ENCODE measurements at places on chromosomes 4 and X.

DNA sequence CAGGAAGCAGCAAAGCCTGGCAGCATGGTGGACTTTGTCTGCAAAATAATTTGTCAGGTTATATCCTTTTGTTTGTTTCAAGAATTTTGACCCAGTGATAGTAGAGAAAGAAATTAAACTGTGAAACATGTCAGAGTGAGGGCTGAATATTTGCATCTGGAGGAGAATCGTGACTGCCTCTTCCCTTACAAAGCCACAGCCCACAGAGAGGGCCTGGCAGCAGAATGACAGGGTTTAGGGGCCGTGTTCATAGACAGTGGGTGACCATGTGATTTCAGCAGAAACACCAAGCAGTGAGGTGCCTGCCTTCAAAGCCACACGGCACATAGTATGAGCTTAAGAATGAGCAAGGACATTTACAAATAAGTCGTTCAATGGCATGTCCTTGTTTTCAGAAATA is 24.4 kb upstream of the PLAC8 start:
- no peak for DNase-seq

GRCh38 chrX:54288277-54288676 is 69.6 kb downstream of the WNK3 start:
- no peak for DNase-seq

DNA sequence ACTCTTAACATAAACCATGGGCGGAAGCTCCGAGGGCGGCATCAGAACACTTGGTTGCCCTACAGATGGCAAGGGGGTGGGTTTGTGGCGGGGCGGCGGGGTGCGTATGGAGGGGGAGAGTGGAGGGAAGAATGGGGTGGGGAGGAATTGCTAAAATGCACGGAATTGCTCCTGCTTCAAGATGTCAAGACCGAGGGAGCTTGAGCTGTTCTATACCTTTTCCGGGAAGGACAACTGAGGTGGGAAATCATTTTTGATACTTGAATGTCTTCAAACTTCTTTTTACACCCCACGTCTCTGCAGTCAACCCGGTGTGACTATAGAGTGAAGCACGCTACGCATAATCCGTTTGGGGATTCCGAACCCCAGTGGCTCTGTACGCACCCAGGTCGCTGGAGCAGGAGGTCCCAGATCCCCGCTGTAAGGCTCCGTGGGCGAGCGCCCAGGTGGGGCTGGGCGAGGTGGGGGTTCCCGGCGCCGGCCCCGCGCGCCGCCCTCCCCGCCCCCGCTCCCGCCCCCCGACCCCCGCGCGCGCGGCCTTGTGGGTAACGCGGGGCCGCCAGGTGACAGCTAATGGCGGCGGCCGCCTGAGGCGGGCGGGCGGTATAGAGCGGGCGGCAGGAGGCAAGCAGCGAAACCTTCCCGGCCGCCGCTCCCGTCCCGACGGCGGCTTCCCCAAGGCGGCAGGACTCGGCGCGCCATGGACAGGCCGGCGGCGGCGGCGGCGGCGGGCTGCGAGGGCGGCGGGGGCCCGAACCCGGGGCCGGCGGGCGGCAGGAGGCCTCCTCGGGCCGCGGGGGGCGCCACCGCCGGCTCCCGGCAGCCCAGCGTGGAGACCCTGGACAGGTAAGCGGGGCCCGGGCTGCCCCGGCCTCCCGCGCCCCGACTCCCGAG is at the start of gene MTMR1:
Gene MTMR1 (plus strand): TSS at position 566 of the 894 bp plus-strand sequence. CDS start 135 bp downstream, at position 701.
- peak; percentile 18 for DNase-seq

GRCh38 chr4:153393397-153393796 is 48.9 kb downstream of the MND1 start:
- DNase-seq, result no peak

DNA sequence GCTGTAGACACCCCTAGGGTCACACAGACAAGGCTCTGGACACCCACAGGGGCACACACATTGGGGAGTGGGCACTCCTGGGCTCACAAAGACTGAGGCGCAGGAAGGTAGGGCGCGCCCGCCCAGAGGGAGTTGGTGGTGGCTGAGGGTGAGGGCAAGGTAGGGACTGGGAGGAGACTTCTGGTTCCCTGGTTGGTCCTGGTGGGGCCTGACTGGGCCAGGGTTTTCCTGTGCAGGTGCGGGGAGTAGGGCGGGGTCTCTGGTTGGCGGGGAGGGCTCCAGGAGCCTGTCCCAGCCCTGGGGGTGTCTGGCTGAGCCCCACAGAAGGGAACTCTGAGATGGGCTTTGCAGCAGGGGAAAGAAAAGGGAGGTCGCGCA is 6.7 kb upstream of the WAS start:
- DNase-seq, result no peak

All from stimulated activated CD8-positive, alpha-beta memory T cell treated with anti-CD3 and anti-CD28 coated beads, Interleukin-15, amount 100 ng/mL, for 1 hour (primary cell).